ENCODE measurements at places on chromosomes 7 and 10. TPM values are rescaled to one million over a fixed set of nuclear protein-coding genes. Genes with fewer than 3 reads are reported as not detected.

Gene BICC1
- 4.9 TPM for polyA plus RNA-seq

Gene SPDYE8
- not detected for polyA plus RNA-seq

Gene KLF14
- not detected for polyA plus RNA-seq

Gene DNAJB6
- 58.3 TPM for polyA plus RNA-seq

Gene NEUROG3
- polyA plus RNA-seq = not detected

Gene CYP3A4
- polyA plus RNA-seq = 0.31 TPM

Gene PDE6C
- polyA plus RNA-seq = not detected

Gene BLOC1S2
- 37.6 TPM for polyA plus RNA-seq

Gene EVX1
- polyA plus RNA-seq = not detected

Gene TAS2R3
- polyA plus RNA-seq = not detected

Gene DKK1
- 0.73 TPM for polyA plus RNA-seq

Gene TPK1
- polyA plus RNA-seq = 3.8 TPM

Gene MSS51
- 1.8 TPM for polyA plus RNA-seq

Gene AGAP5
- 2.0 TPM for polyA plus RNA-seq

Gene FAM131B
- polyA plus RNA-seq = 0.33 TPM

Gene TEX36
- polyA plus RNA-seq = not detected

Gene NME8
- polyA plus RNA-seq = 0.31 TPM

Gene EGR2
- polyA plus RNA-seq = 0.46 TPM

Gene C10orf120
- polyA plus RNA-seq = not detected

Gene PVRIG
- 1.7 TPM for polyA plus RNA-seq

Gene CNTNAP2
- 0.31 TPM for polyA plus RNA-seq

Gene ZDHHC6
- 25.2 TPM for polyA plus RNA-seq

Gene EBLN1
- not detected for polyA plus RNA-seq

Gene ZNF736
- polyA plus RNA-seq = 1.4 TPM

Gene CSTF2T
- 8.6 TPM for polyA plus RNA-seq

Gene MTURN
- polyA plus RNA-seq = 19.5 TPM

Gene LIPN
- polyA plus RNA-seq = not detected

Gene CFAP69
- polyA plus RNA-seq = 6.0 TPM

Gene CEP55
- polyA plus RNA-seq = 3.1 TPM

Gene CNNM1
- 0.53 TPM for polyA plus RNA-seq

Gene CHN2
- 2.4 TPM for polyA plus RNA-seq

Gene MYO3A
- not detected for polyA plus RNA-seq

Gene IDI2
- not detected for polyA plus RNA-seq

Gene SLC13A1
- polyA plus RNA-seq = not detected

Gene OPN4
- polyA plus RNA-seq = not detected

Gene DENND2A
- polyA plus RNA-seq = 11.5 TPM
